Esophagus mucosa (tissue), 1 donor: ENCODE measurements at places on chromosomes 4 and X. TPM values are rescaled to one million over a fixed set of nuclear protein-coding genes. Genes with fewer than 3 reads are reported as not detected.

GRCh38 chr4:97577004-97577403 lies 566.3 kb downstream of the STPG2 start:
- ATAC-seq, result no peak

DNA sequence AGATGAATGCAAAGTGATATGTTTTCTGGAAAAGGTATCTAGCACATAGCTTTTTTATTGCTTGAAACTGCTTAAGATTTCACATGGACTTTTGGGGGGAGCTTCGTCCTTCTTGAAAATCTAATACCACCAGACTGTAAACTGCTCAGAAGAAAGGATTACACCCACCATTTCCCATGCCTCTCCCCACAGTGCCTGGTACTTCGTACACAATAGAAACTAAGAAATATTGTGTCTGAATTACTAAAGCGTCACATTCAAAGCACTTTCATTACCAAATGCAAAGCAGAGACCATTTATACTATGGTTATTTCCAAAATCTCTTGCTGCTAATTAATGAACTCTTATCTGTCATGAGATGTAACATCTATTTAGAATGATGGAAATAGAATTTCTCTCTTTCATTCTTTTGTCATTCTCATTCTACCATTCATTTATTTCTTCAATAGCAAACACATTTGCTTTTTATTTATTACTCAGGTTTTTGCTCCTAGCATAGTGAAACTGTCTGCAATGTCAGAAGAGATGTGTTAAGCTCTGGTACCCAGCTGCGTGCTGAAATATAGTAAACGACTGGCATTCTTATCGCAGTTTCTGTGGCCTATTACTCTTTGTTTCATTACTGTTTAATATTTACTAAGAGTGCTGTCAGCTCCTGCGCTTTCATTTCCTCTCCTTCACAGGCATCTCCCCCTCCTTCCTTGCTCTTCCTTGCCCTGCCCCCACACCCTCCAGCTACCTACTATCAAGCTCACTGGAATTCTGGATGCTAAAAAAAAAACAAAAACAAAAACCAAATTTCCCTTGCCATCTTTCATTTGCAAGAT lies 51.4 kb upstream of the RAPGEF2 start:
- no peak for ATAC-seq

DNA sequence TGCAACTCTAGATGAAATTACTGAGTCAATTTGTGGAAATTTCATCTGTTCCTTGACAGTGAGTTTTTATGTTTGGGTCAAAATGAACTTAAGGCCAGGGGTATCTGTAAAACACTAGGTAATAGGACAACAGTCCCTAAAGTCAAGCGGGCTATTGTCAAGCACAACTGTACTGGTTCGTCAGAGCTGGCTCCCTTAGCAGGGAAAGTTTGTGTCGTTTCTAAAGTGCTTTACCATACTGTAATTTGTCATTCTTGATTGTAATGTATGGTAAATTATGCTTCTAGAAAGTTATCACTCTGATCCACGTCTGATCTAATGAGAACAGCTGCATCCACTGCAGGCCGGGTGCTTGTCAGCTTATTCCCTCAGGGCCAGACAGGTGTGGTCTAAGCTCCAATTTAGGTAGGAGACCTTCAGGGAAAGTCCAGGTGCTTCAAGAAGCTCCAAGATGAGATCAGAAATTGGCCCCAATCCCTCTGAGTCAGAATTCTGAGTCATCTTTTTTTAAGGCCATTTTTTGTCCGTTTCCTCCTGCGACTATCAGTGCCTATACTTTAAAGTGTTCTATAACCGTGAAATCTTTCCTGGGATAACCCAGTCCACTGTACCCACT lies 92.2 kb downstream of the PALLD start:
- ATAC-seq, result peak; percentile 90

- ATAC-seq, result no peak
Observed at GRCh38 chr4:32148111-32148666, 1428.0 kb downstream of the PCDH7 start.

NDNF gene
- 0.44 TPM for total RNA-seq
